A172 (cell line): ENCODE measurements at places on chromosomes 12 and 14.
A peak's percentile ranks its signal among the peaks of the same experiment; 100 is the strongest.

GRCh38 chr12:31298515-31298910, 27.4 kb downstream of the SINHCAF start:
- no peak for DNase-seq

- DNase-seq = no peak
Measured at GRCh38 chr12:57832966-57833365, 13.6 kb downstream of the CTDSP2 start.

GRCh38 chr12:52925717-52926595, 21.1 kb upstream of the KRT8 start:
- peak; percentile 77 for DNase-seq

- no peak for DNase-seq
Measured at GRCh38 chr14:99945732-99946651, 119.2 kb upstream of the EVL start.

DNA sequence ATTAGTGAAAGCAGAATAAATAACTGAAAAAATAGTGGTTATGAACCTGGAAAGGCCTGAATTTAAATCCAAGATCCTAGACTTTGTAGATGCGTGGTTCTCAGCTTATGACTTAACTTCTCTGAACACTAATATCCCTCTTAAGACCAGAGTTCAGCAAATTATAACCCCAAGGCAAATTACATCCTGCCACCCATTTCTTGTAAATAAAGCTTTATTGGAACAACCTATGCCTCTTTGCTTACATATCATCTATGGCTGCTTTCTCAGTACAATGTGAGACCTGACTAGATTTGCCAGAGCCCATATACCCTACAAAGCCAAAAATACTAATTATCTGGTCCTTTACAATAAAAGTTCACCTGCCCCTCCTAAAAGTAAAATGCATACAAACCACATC, 199.1 kb downstream of the MED13L start:
- DNase-seq = no peak

GRCh38 chr12:42525444-42525843, 64.1 kb downstream of the PRICKLE1 start:
- DNase-seq = no peak

DNA sequence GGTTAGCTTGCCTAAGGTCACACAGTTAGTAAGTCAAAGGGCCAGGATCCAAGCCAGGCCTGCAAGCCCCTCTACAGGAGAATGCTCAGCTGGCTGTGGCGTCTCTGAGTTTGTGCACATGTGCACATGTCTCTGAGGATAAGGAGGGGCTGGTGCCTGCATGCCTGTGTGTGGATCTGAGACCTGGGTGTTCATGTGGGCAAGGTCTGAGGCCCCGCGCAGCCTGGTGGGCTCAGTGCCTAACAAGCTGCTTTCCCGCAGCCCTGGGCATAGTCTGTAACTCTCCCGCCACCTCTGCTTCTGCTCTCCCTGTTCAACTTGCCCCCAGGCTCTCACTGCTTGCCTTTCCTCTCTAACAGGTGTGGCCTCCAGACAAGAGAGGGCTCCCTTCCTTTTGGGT, 4.3 kb upstream of the SLC6A12 start:
- no peak for DNase-seq

GRCh38 chr12:109258607-109259544, 50.2 kb downstream of the FOXN4 start:
- DNase-seq = no peak

DNA sequence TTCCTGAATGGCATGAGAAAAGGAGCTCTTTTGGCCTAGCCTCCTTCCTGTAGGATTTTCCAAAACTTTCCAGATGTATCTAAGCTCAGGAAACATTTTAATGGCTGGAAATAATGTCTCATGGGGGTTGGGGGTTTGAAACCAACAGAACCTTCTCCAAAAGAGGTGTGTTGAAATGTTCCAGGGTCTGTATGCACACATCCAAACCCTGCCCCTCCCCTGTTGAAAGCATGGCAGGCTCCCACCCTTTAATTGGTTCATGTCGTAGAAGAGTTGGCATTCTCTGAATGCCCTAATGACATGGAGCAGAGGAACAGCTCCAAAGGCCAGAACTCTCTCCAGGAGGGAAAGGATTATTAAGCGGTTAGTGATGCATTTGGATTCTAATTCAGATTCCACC, 353.2 kb downstream of the ZFP36L1 start:
- no peak for DNase-seq

DNA sequence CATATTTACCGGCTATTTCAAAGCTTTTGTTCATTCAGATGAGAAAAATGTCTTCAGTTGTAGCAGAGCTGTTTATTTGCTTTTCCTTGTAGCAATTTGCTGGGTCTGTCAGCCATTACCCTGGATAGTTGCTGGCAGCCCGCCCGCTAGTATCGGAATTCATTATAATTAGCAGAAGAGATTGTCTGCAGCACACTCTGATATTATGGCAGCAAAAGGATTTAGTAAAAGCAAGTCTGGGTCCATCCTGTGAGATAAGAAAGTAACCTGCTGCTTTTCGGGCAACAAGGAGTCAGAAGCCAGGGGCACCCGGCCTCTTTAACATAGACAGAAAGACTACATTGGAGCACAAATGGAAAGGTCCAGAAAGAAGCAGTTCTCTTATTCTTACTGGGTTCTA, 6.1 kb upstream of the SLC35E3 start:
- no peak for DNase-seq

GRCh38 chr12:76037130-76038103, 5.8 kb upstream of the PHLDA1 start:
- peak; percentile 75 for DNase-seq

DNA sequence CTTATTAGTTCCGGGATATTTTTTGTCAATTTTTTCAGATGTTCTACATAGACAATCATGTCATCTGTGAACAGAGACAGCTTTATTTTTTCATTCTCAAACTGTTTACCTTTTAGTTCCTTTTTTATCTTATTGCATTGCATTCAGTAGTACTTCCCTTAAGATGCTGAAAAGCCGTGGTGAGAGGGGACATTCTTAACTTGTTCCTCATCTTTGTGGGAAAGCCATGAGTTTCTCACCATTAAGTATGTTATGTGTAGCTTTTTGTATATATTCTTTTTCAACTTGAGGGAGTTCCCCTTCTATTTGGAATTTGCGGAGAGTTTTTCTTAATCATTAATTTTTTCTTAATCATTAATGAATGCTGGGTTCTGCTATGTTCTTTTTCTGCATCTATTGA, 1727.1 kb upstream of the SEL1L start:
- DNase-seq = no peak

DNA sequence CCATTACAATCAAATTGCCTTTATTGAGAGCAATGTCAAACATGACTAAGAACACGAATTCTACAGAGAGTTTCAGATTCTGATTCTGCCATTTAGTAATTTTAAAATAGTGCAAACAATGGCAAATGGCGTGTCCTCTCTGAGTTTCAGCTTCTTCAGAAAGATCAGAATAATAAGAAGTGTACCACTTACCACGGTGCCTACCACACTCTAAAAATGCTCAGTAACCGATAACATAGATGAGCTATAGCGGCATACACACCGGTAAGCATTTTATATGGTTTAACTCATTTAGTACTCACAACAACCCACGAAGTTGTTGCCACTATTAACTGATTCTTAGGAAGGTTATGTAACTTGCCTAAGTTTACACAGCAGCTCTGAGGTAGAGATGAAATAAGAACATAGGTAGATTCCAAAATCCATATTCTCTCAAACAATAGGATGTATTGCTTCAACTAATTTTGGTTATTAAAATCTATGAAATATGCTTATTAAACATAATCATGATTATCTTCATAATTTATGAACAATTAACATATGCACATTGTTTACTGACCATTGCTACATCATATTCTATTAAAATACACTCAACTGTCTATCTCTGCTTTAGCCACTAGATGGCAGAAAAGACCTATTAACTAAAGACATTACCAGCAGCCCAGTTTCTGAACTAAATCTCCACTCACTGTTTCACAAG, 38.3 kb downstream of the SLC6A15 start:
- DNase-seq = peak; percentile 49

DNA sequence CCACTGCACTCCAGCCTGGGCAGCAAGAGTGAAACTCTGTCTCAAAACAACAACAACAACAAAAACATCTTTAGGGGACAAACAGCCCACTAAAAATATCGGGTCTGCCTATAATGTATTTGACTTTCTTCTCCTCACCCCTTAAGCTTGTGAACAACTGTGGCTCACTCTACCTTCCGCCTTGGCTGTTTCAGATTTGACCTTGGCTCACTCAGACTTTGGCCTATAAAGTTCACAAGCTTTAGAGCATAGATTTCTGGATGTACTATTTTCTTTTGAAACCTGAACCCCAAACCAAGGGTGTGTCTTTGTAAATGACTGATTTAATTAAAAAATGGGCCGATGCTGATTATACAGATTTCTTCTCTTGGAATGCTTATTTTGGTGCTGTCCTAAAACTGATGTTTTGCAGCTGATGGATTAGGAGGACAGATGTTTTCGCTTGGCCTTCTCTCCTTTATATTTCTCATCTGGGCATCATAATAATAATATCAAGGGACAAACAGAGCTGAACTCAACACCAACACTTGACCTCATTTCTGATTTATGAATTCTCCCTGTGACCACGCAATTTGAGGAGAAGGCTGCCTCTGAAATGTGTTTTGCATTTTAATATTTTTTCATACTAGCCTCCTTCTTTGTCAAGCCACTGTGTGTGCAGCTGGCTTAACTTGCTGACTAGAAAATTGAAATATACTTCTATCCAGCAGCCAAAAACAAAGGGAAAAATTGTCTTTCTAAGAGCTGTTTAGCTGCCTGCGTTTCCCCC, 40.2 kb upstream of the RASSF3 start:
- no peak for DNase-seq

- no peak for DNase-seq
Measured at GRCh38 chr14:103836976-103837725, 10.2 kb downstream of the PPP1R13B start.

DNA sequence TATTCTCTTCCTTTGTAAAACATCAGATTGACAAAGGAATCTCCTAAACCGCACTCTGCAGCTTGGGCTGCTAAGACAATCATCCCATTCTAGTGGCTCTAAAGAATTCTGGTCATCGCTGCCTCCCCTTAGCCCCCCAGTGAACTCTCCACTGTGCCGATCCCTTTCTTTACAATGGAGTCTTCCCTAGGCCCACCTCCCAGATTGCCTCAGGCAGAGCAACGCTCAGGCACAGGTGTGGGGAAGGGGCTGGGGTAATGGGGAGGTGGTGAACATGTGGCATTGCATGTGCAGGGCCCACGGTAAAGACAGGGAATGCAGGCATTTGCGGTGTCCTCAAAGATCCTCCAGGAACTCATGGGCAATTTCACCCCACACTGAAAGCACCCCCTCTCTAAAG, 86.3 kb downstream of the PLEKHG3 start:
- no peak for DNase-seq

- DNase-seq = peak; percentile 40
Measured at GRCh38 chr12:10027721-10028120, 2.8 kb upstream of the CLEC9A start.

DNA sequence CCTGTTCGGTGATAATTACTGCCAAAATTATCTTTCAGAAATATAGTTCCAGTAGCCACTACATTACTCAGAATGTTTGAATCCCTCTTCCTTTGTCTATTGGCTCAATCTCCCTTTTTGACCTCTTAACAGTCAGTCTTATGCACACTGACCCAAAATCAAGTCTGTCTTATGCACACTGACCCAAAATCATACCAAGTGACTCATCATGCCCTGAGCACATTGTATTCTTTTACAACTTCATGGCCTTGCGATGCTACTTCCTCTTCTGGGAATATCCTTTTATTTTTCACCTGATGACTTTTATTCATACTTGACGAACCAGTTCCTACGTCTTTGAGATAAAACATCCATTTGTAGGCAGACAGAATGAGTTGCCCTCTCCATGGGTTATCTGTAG, 182.3 kb downstream of the NPAS3 start:
- DNase-seq = peak; percentile 73

DNA sequence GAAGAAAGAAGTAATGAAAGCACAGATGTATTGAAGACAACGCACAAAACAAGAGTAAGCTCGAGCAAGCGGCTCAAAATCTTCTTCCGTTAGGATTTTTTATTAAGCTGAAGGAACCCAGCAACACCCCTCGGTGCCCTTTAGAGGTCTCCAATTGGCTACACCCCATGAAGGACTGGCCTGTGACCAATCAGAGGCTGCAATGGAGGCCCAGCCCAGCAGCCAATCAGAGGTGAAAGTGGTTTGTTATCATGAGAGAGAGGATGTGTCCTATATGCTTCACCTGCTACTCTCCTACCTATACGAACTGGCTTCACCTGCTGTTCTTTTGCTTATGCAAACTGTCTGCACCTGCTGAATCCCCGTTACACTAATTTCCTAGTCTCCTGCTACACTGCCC, 358.8 kb downstream of the C12orf50 start:
- no peak for DNase-seq

DNA sequence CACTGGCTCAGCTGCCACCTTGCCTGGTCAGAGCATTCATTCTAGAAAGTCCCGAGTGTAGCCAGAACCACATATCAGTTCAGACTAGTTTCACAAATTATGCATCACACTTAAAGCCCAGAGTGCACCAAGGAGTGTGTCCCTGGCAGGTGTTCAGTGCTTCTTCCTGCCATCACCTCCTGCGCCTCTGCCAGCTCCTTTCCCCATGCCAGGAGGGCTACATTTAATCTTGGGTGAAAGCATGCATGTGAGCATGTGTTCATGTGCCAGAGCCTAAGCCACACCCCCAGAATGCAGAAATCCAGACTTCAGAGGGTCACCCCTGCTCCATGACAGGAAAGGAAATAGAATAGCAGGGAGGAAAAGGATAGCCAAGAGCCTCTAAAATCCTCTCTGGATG, 381.6 kb downstream of the DPF3 start:
- DNase-seq = no peak

GRCh38 chr14:91545946-91546716, 36.0 kb upstream of the PPP4R3A start:
- DNase-seq = no peak

DNA sequence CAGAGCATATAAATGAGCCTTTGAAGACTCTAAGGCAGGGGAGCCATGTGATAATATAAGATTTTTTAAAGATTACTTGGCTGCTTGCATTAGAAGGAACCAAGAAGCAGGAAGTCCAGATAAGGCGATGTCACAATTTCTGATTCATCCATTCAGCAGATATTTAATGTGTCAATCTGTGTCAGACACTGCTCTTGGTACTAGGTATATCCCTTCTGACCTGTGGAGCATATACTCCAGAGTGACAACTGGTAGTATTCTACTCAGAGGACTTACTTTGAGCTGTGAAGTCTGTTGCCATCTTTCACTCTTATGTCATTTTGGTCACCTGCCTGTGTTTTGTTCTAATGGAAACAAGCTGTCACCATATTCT, 10.7 kb downstream of the EID3 start:
- no peak for DNase-seq

- no peak for DNase-seq
Measured at GRCh38 chr12:131266591-131267467, 313.1 kb downstream of the ADGRD1 start.

DNA sequence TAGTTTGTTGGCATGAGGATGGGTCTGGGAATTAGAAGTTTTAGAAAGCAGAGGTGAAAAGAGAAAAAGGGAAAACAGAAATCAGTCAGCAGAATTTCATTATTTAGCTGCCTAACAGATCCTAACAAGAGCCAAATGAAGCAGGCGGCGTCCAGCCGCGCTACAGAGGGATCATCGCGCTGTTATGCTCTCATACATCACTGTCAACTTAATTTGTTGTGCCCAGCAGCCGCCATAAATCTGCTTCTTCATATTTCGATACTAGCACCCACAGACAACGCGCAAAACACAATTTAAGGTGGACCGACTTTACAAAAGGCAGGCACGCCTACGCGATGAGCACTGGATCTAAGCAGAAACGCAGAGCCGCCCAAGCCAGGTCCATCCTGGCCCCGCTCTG, 66.7 kb downstream of the SETD3 start:
- no peak for DNase-seq
